ENCODE measurements at places on chromosomes 7 and 10. TPM values are rescaled to one million over a fixed set of nuclear protein-coding genes. Genes with fewer than 3 reads are reported as not detected.
A peak's percentile ranks its signal among the peaks of the same experiment; 100 is the strongest.

- H3K27me3 ChIP-seq = peaks cover 7% of the 10 kb centered on the region
- DNase-seq = no peak
- no peaks in the 10 kb centered on the region for H3K36me3 ChIP-seq
- no peak overlapping the region for H3K27ac ChIP-seq
- H3K4me3 ChIP-seq = no peak overlapping the region
Observed at GRCh38 chr10:122555442-122555841, 5.1 kb upstream of the DMBT1 start.

- no peaks in the 10 kb centered on the region for H3K36me3 ChIP-seq
- DNase-seq = peak; percentile 37
- H3K27me3 ChIP-seq = no peaks in the 10 kb centered on the region
- peaks cover 28% of the 10 kb centered on the region for H3K4me1 ChIP-seq
Observed at GRCh38 chr7:90216771-90217170, 5.2 kb downstream of the STEAP2 start.

GRCh38 chr10:35448687-35449662 lies 112.7 kb downstream of the CCNY start:
- no peak for DNase-seq
- no peaks in the 10 kb centered on the region for H3K27me3 ChIP-seq
- no peaks in the 10 kb centered on the region for H3K36me3 ChIP-seq
- no peak overlapping the region for H3K4me3 ChIP-seq
- peaks cover 51% of the 10 kb centered on the region for H3K4me1 ChIP-seq
- peak overlapping the region; percentile 68 for H3K27ac ChIP-seq

- no peak overlapping the region for H3K4me3 ChIP-seq
- H3K36me3 ChIP-seq = no peaks in the 10 kb centered on the region
- peak; percentile 50 for DNase-seq
- no peak overlapping the region for H3K27ac ChIP-seq
- H3K4me1 ChIP-seq = peaks cover 10% of the 10 kb centered on the region
Observed at GRCh38 chr7:17564678-17565212, 266.3 kb downstream of the AHR start.

GRCh38 chr10:71840177-71840957 lies 10.7 kb downstream of the PSAP start:
- DNase-seq = peak; percentile 91
- H3K4me1 ChIP-seq = peaks cover 54% of the 10 kb centered on the region
- H3K27me3 ChIP-seq = no peaks in the 10 kb centered on the region
- H3K4me3 ChIP-seq = peak overlapping the region; percentile 29

Gene OR2A5
- total RNA-seq = not detected

Gene NUTM2B
- total RNA-seq = not detected

Gene CEP41
- 8.1 TPM for total RNA-seq

Gene PON1
- not detected for total RNA-seq

Gene GBX1
- not detected for total RNA-seq

All from GM23248 (cell line).